Iris pigment epithelial cell (primary cell): ENCODE measurements at places on chromosomes 11 and 22.

DNA sequence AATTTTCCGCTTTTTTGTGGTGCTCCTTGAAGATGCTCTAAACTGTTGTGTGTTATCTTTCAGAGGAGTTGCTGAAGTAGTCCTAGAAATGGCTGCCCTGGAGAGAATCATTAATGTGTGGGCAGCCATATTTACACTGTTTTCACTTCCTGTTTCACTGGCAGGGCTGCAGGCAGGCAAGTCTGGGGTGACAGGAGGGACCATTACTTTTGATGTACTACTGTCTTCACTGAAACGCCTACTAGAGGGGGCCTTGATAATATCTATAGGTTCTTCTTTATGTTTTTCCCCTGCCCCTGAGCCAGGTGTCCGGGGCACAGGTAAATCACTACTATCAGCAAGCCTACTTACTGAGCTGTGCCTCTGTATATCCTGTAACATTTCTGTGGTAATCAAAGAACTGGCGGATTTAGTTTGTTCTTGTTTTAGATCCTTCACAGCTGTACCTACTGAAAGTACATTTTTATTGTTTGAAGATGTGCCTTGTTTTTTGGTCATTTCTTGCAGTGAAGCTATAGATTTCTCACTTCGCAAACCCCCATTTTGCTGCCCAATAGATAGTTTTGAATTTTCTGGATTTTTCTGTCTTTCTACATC is 39.7 kb downstream of the ACAT1 start:
- DNase-seq: no peak

DNA sequence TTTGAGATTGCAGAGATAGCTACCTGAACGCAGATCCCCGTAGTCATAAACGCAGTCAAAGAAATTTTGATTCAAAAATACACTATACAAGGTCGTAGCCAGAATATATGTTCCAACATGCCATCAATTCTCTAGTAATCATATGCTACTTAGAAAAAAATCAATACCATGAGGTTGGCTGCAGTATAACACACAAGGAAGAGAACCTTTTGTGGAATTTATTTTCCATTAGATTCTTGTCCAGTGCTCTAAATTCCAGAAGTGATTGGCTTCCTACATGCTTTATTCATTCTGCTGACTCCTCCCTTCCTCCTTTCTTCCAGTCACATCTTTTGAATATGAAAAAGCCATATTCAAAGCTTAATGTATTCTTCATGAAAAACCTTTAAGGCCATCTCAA is 189.9 kb downstream of the NTM start:
- no peak for DNase-seq

GRCh38 chr22:35464399-35464798 is 64.5 kb downstream of the MCM5 start:
- DNase-seq: no peak

DNA sequence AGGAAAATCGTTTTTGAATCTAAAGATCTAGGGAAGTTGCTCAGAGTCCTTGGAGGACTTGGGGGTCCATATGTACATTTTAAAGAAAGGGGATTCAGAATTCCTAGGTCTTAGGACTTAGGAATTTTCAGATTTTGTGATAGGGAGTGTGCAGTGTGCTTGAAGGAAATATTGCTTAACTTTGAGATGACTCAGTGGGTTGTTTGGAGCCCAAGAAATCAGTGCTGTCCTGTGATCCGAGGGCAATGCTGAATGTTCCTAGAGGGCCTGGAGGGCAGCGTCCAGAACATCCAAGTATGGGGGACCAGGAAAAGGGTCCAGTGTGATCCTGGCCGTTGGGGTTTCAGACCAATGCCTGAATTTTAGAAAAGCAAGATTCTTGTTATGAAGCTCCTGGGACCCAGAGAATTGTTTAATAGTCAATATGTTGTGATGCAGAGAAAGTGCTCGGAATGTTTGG is 3.1 kb upstream of the IGF2 start:
- peak; percentile 58 for DNase-seq

DNA sequence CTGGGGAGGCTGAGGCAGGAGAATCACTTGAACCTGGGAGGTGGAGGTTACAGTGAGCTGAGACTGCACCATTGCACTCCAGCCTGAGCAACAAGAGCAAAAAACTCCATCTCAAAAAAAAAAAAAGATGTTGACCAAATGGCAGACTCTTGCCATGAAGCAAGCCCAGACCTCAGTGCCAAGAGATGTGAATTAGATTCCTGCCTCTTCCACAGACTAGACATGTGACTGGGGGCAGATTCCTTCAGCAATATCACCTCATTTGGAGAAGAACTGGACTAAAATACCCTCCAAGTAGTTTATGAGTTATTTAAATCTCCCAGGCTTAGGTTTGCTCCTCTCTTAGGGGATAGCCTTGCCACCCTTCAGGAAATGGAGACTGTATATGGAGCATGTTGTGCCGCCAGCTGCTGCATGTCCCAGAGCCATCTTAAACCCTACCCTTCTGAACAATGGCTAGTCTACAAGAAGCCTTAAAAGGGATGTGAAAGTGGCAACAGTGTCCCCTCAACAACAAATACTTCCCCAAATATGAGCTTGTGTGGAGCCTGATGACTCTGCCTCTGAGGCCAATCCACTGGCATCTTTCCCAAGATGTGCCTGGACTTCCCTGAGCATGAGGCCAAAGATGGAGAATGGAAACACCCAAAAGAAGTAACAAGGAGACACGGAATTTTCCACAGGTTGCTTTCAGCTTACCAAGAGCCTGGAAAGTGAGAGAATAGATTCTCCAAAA is 763 bp upstream of the MS4A7 start:
- DNase-seq: no peak

GRCh38 chr11:75667831-75668450 is 897 bp downstream of the MAP6 start:
- peak; percentile 26 for DNase-seq

- DNase-seq: no peak
These were observed 110.3 kb downstream of the RPS6KA4 start for GRCh38 chr11:64469288-64469687.

GRCh38 chr22:25146307-25146706 is 53.4 kb upstream of the CRYBB3 start:
- DNase-seq: no peak

- DNase-seq: no peak
These were observed 23.8 kb downstream of the FLRT1 start for GRCh38 chr11:64059339-64060140.

DNA sequence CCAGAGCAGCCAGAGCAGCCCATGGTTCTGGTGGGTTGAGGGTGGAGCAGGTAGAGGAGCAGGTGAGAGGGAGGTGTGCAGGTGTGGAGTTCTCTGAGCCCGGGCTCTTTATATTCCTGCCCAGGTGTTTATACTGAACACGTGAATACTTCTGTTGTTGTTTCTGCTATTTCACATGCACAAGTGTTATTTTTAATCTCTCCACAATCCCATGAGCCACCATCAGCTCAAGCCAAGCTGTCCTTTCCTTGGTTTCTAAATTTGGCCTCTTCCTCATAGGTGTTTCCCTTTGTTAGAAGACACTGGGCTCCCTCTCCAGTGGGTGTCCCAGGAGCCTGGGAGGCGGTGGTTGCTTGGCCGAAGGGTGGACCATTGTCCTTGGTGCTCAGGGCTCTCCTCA is at the start of gene KRTAP5-3:
KRTAP5-3 (minus strand) TSS at position 101 of the 400 bp plus-strand sequence; CDS start at position 23, 78 bp downstream.
- no peak for DNase-seq

DNA sequence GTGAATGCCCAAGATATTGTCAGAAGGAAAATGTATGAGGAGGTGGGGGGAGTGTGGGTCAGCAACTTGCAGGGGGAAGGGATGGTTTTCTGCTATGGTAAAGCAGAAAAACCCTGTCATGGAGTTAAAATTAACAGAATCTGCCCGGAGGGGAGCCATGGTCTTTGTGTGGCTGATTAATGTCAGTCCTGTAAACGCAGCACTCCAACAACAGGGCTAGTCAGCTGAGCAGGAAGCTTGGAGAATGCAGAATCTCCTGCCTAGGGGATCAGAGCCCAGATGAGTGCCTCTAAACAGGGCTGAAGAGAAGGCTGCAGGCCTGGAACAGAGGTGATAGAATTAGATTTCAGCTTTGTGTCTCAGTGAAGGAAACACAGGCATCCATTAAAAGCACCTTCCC is 140.9 kb upstream of the MTNR1B start:
- DNase-seq: no peak

GRCh38 chr11:96185220-96185768 is 157.7 kb downstream of the MAML2 start:
- DNase-seq: no peak

DNA sequence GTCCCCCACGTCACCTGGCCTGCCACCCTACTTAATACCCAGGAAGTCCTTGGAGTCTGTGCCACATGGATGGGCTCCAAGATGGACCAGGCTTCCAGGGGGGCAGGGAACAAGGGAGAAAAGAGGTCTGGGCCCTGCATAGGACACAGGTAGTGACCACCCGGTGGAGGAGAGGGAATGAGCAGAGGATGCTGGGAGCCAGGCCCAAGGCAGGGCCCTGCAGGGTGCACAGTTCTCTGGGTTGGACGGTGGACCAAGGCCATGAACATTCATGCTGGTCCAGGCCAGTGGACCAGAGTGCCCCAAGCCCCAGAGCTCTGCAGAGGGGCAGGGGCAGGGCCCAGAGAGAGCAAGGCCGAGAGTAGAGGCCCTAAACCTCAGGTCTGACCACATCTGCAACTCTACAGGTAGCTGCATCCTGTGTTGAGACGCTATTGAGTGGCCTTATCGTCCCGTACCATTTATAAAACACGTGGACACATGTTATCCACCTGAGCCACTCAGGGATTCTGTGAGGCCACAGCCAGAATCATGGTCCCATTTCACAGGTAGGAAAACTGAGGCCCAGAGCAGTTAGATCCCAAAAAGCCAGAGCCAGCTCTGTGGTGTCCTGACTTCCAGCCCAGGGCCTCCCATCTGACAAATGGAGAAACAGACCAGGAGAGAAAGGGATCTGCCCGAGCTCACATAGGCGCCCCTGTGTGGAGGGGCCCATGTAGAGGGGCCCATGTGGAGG is 46.4 kb downstream of the IGLL5 start:
- no peak for DNase-seq

- DNase-seq: no peak
These were observed 65.2 kb downstream of the PICALM start for GRCh38 chr11:86003654-86004053.

GRCh38 chr11:61187505-61188130 is 15.7 kb upstream of the PGA3 start:
- DNase-seq: peak; percentile 69

GRCh38 chr22:35852076-35852475 is 134.4 kb downstream of the APOL5 start:
- DNase-seq: no peak

DNA sequence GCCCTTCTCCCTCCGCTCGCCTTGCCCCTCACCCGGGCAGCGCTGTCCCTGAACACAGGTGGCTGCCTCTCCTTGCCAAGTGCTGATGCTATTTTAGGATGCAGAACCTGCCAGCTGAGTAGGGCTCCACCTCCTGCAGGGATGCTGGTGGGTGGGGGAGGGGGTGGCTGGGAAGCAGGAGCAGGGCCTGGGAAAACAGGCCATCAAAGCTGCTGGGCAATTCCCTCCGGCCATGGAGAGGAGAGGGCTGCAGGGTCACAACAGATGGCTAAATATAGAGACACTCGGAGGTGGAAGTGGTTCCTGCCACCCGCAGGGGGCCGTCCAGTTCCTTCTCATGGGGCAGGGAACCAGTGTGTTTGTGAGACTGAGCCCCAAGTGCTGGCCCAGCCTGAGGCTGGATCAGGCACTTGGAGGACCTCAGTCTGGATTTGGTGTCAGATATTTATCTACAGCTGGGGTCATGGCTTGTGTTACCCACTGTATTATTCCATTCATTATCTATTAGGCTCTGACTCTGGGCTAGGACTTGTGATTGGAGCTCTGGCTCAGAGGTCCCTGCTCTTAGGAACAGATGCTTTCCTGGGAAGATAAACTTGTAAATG is 59.6 kb downstream of the LRRC32 start:
- DNase-seq: no peak

- DNase-seq: peak; percentile 52
These were observed 398 bp upstream of the FAM89B start for GRCh38 chr11:65571940-65572339.

GRCh38 chr11:134313379-134313778 is 18.4 kb upstream of the GLB1L2 start:
- no peak for DNase-seq

GRCh38 chr11:12845163-12845562 is 164.0 kb upstream of the RASSF10 start:
- no peak for DNase-seq

GRCh38 chr11:41389623-41390130 is 69.8 kb downstream of the LRRC4C start:
- no peak for DNase-seq

DNA sequence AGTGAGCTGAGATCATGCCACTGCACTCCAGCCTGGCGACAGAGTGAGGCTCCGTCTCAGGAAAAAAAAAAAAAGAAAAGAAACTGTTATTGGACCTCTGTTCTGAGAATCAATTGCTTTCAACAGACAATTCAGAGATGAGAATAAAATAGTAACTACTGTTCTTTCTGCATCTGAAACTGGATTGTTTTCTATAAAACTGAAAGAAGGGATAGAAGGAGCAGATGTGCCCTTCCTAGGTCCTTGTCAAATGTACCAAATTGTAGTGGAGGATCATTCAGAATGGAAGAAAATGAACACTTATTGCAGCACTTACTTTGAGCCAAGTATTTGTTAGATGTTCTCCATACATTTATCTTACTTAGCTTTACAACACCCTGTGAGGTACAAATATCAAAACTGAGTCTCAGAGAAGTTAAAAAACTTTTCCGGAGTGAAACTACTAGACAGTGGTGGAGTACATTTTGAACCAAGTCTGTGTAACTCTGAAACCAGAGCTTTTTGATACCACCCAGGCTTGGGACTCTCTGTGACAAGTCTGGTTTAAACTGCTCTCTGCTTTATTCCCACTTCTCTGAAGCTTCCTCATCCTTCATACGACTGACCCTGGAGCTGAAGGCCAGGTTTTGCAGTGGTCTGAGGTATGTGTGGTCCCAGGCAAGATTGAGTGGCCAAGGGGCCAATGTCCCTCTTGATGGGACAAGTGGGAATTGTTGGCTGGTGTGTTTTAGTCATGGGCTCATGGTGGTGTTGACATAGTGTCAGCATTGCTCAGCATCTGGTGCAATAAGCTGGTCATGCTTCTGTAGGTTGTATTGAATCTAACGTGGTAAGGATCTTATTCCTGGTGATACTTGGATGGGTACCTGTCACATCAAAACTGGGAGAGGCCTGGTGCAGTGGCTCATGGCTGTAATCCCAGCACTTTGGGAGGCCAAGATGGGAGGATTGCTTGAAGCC is 48.2 kb upstream of the CCDC134 start:
- DNase-seq: no peak

- DNase-seq: no peak
These were observed 77.8 kb upstream of the CADM1 start for GRCh38 chr11:115581871-115582639.

DNA sequence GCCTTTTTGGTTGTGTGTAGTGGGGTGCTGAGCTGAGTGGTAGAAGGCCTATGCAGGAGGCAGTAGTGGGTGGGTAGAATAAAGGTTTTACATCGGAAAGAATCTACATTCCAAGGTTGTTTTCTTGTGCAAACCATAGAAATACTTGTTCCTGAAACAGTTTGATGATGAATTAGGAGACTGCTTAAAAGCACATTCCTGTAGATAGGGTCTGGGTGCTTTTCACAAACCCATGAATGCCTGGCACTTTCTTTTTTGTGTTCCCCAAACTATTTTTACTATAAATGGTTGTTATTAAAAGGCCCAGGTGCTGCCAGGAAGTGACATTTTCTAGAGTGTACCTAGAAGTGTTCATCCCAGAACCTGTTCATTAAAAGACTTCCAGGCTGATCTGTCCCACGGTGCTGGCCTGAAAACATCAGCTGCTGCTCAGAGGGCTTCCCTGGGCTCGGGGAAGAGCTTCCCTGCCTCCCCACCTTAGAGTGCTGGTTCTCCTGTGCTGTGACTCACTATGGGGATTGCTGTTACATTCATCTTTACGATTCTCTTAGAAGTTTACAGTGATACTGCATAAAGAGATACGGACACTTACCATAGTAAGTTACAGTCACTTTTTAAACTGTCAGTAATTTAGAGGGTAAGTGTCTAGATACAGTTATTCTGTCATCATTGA is 27.9 kb downstream of the PPFIA1 start:
- peak; percentile 39 for DNase-seq
